ENCODE measurements at places on chromosomes 3 and 15.

DNA sequence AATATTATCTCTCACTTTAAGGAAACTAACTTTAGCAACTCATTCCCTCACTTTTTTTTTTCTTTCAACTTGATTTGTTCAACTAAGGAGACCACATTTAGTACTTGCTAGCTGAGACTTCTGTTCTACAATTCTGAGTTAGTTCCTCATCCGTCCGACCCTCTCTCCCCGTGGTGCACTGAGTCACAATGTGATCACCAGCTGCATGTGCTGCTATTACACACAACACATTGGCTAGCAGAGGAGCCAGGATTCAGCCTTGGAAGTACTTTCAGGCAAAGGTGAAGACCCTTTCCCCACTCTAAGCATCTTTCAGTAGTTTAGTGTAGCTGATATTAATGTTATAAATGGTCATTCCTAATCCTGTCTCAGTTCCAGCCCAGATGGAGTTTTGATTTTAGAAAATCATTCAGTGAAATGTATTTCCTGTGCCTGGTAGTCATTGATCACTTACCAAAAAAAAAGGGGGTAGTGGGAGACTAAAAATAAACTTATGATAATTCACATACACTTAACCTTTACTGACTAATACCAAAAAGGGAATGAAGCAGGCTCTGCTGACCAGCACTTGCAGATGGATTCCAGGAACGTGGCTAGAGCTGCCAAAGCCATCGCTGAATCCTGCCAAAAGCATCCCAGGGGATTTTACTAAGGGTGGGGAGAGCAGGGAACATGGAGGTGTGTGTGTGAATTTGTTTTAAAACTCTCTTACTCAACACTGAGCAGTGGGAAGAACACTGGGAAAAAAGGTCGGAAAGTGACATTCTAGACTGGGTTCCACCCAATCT is 424.8 kb downstream of the LPP start:
- DNase-seq: no peak

GRCh38 chr3:42051384-42052131 is 39.6 kb upstream of the TRAK1 start:
- no peak for DNase-seq

DNA sequence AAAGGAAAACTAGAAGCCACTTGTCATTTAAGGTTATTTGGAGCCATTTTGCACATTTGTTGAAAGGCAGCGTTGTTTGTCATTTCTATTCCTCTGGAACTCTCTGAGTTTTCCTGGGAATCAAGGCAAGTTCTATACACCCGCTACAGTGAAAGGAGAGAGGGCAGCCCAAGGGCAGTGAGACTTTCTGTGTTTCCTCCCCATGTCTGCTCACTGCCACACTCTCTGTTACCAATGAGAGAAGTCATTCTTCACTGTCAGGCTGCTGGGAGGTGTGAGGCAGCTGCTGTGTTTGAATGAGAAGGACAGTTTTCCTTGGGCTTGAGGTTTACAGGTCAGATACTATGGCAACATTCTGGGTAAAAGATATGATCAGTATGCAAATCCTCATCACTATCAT is 36.0 kb downstream of the ATP13A5 start:
- DNase-seq: no peak

DNA sequence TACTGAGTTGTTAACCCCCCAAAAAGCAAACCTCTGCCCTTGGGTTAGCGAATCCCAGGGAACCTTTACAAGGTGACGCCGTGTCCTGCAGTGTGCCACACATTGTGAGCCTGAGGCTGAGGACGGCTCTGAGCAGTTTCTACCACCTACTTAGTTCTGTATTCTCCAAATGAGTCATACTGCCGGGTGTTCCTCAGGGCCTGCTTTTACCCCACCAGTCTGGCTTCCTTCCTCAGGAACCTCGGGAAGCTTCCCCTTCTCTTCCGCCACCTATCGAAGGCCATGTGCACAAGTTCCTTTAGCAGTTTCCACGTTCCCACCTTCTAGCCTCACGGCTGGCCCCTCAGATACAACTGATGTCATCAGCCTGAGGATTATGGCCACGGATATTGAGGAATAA is 384.0 kb upstream of the TPM1 start:
- no peak for DNase-seq

GRCh38 chr3:129690406-129690805 is 83.9 kb upstream of the PLXND1 start:
- peak; percentile 37 for DNase-seq

- DNase-seq: no peak
Measured at GRCh38 chr3:83193526-83193925, 1432.1 kb upstream of the GBE1 start.
